ENCODE measurements at places on chromosomes 3 and 15.

DNA sequence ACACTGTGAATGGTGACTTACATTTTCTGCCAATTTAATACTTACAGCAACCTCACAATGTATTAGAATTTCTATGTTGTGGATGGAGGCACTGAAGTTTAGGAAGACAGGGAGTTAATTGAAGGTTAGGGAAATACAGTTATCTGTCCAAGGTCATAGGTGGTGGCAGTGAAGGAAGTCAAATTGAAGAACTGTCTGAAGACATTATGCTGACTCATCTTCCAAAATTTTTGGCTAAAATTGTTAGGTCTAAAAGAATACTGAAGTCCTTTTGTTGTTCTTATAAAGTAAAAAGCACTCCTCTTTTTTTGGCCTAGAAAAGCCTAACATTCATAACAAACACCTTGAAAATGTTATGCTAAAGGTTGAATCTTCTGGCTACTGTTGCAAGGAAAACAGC lies 27.7 kb downstream of the EMC4 start:
- DNase-seq, result no peak

GRCh38 chr3:182122779-182123178 lies 411.1 kb downstream of the SOX2 start:
- no peak for DNase-seq

DNA sequence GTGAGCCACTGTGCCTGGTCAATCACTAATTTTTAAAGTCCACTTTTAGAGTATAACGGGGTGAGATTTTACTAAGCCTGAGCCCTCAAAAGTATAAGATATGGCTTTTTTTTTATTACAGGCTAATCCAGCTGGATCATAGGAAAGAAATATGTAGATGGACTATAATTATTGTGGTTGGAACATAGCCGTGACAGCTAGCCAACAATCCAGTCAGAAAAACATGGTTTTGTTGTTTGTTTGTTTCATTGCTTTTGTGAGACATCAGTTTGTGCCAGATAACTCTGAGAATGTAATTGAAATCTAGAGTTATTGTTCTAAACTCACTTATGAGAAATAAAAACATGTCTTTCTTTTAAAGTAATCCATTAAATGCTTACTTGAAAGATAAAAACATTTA lies 37.3 kb upstream of the ATOSA start:
- no peak for DNase-seq

GRCh38 chr15:61715082-61715481 lies 345.2 kb downstream of the VPS13C start:
- no peak for DNase-seq

GRCh38 chr3:100496711-100497261 lies 4.4 kb downstream of the TMEM45A start:
- no peak for DNase-seq

- no peak for DNase-seq
Measured at GRCh38 chr3:186235554-186235953, 126.5 kb downstream of the DGKG start.

DNA sequence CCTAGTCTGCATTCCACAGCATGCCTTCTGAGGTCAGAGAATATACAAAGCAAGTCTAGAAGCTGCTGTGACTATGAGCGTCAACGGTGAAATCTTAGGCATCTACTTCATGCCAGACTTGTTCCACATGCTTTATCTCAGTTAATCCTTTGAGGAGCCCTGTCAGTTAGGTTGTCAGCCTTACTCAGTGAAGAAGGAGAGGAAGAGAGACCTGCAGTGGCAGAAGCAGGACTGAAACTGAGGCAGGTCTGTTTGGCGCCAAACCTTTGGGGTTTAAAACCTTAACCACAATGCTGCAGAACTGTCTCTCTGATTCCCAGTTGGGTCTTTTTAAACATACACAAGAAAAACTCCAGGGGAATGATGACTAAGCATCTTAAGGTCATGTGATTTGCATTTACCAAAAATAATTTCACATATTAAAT lies 139.0 kb upstream of the LIPC start:
- DNase-seq, result no peak

GRCh38 chr3:160115387-160115786 lies 109.8 kb upstream of the C3orf80 start:
- DNase-seq, result no peak

DNA sequence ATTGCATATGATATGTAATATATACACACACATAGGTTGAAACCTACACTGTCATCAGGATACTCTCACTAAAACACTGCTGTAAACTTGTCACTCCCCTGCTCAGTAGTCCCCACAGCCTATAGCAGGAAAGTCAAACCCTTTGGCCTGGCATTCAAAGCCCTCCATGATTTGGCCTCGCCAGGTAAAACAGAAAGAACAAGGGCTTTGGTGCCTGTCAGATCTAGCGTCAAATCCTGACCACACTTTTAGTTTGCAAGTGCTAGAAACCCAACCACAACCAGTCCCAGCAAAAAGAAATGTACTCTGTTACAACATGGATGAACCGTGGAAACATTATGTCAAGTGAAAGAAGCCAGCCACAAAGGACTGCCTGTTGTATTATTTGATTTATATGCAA lies 11.4 kb downstream of the CRABP1 start:
- no peak for DNase-seq

GRCh38 chr3:48299746-48300712 lies 33.4 kb downstream of the SPINK8 start:
- peak; percentile 24 for DNase-seq

- no peak for DNase-seq
Measured at GRCh38 chr15:62889734-62890505, 152.6 kb upstream of the TPM1 start.

DNA sequence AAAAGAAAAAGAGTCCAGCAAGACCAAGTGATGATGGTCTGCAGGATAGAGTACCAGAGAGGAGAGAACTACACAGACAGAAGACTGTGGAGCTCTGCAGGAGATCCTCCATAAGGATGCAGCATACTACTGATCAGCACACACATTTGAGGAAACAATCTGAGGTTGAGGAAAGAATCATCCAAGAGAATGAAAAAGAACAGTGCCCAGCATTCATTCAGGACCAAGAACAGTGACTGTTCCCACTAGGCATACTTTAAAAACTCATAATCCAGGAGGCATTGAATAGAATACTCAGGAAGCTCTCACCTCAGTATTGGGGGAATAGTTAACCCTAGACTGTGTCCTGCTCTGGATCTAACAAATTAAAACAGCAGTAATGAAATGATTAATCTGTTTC lies 54.9 kb downstream of the THSD4 start:
- no peak for DNase-seq

All from stimulated activated CD4-positive, alpha-beta T cell treated with anti-CD3 and anti-CD28 coated beads, Interleukin-12 subunit alpha, Interleukin-12 subunit beta, amount 100 ng/mL, for 4 hours (primary cell).